ENCODE measurements at places on chromosomes 12 and 14.

DNA sequence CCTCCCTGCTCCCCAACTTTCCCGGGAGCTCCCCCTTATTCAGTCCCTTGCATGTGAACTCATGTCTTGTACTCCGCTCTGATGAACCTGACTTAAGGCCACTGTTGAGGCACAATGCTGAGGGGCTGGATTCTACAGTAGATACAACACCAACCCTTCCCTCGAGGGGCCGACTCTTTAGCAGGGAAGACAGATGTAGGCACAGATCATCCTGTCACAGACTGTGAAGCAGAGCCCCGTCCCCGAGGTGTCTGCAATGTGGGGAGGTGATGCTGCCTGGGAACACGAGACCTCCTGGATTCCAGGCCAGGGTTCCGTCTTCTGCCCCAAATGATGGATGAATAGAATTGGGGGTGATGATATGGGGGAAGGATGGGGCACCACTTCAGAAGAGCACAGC is 175.1 kb downstream of the CHST11 start:
- DNase-seq, result no peak

DNA sequence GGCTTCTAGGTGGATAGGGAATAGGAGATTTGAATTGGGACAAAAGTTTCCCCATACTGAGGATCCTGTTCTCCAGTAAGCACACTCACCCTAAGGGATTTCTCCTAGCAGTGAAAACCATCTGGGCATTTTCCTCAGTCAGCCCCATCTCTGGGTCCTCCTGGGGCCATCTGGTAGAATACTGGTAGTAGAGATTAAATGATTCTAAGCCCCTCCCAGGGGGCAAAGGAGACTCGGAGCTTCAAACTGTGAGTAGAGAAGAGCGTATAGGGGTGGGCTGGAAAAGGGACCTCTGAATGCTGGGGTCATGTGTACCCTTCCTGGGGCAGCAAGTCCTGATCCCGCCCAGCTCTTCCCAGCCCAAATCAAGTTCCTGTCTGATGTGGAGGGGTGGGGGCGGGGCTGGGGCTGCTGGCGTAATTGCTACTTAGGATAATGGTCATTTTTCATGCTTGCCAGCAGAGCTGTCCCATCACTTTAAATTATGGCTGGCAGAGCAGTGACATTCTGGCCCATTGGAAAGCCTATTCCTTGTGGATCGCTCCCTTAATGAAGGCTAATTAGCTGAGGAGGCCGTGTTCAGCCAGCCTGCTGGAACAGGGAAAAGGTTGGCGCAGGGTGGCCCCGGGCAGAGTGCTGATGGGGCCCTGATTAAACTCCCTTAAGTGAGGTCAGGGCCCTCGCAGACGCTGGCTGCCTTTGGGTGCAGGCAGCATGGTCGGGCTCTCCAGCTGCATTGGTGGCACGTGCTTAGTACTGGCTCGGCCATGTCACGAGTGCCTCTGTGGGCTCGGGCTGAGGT is 127.8 kb downstream of the TSPAN9 start:
- no peak for DNase-seq

DNA sequence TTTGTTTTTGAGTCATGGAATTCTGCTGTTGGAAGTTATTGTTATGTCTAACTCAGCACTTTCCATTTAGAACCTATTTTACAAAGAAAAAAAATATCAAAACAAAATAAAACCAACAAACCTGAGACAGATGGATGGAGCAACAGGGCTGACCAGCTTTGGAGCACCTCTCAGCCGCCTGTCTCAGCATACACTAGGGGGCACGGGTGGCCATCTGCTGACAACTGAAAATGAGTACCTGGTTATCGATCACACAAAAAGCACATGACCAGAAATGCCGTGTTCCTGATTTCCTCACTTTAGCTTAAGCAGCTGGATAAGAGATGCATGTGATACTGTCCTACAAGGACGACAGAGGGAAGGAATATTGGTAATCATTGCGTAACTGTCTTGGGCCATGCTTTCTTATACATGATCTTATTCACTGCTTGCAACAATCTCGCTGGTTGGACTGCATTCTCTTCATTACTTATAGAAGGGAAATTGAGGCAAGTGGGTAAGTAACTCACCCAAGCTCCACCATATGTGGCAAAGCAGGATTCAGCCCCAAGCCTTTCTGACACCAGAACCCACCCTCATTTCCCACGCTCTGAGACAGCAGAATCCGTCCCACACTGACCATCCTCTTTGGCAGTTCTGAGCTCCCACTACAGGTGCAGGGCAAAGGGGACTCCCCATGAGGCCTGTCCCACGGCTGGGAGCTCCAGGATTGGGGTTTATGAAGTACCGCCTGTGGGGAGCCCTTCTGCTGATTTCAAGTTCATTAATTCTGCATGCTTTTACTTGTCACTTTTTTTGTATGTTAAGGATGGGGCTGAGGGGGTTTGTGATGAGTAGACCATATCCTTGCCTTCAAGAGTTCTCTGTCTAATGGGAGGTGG is 43.5 kb downstream of the C14orf132 start:
- DNase-seq, result no peak

DNA sequence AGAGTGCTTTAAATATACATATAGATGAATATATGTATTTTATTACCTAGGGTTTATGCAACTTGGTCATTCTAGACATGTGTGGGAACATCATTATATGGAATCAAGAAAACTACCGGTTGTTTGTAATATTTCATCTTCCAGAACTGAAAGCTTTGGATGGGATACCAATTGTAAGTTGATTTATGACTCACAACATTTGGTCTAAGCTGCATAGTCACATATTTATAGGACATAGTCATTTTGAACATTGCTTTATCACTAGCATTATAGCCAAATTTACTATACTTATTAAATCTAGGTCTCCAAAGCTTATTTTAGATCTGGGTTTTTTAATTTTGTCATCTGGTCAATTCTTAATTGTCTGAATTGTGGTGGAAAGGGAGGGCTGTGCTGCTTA is 83.7 kb upstream of the PCNX4 start:
- DNase-seq, result no peak

GRCh38 chr12:29739279-29739991 is 44.3 kb downstream of the TMTC1 start:
- DNase-seq, result no peak

- DNase-seq, result no peak
These were observed 140.9 kb downstream of the PHLDA1 start for GRCh38 chr12:75890660-75891059.

DNA sequence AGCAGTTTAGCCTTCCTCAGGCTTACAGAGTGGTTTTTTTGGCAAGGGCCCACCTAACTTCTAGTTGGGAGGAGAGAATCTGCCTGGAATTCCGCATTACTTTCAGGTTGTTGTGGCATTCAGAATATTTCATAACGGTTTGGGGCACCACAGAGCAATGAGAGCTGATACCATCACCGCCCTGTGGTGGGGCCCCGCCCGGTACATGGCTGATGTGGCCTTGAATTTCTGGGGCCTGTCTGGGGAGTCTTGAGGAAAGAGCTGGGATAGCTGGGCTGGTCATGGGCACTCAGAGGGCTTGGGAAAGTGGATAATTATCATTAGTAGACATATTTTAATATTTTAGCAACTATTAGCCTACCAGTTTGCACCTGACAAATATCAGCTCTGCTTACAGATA is 4.2 kb downstream of the TESPA1 start:
- DNase-seq, result no peak
